ENCODE measurements at places on chromosomes 7 and 10.

- no peak for DNase-seq
These were observed 30.0 kb downstream of the ELFN1 start for GRCh38 chr7:1700086-1700485.

- DNase-seq = no peak
These were observed 384.9 kb upstream of the PFKP start for GRCh38 chr10:2682491-2682890.

GRCh38 chr10:121155742-121156474 is 304.7 kb downstream of the WDR11 start:
- no peak for DNase-seq

GRCh38 chr10:89248990-89249389 is 2.6 kb downstream of the LIPA start:
- DNase-seq = no peak

DNA sequence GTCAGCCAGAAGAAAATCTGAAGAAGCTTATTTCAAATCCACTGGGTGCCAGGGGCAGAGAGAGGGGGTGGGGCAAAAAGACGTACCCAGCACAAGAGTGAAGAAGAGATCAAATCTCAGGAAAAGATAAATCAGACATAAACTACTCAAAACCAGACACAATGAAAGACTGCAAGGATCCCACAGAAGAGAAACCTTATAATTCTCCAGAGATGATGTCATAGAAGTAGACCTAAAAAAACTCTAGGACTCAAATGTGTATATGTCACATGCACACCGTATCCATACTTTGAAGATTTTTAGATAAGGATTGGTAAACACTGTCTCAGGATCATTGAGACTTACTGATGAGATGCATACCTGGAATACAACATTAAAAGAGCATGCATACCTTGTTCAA is 98.5 kb upstream of the PIK3CG start:
- no peak for DNase-seq

DNA sequence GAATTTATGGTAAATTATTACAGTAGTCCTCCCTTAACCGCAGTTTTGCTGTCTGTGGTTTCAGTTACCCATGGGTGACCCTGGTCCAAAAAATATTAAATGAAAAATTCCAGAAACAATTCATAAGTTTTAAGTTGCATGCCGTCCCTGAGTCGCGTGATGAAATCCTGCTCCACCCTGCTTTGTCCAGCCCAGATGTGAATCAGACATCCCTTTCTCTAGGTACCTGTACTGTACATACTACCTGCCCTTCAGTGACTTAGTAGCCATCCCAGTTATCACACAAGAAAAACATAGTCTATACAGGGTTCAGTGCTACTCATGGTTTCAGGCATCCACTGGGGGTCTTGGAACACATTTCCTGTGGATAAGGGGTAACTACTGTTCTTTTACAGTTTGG is 20.5 kb upstream of the RHEB start:
- DNase-seq = no peak

- DNase-seq = no peak
These were observed 579.7 kb downstream of the SUGCT start for GRCh38 chr7:40714363-40715052.

DNA sequence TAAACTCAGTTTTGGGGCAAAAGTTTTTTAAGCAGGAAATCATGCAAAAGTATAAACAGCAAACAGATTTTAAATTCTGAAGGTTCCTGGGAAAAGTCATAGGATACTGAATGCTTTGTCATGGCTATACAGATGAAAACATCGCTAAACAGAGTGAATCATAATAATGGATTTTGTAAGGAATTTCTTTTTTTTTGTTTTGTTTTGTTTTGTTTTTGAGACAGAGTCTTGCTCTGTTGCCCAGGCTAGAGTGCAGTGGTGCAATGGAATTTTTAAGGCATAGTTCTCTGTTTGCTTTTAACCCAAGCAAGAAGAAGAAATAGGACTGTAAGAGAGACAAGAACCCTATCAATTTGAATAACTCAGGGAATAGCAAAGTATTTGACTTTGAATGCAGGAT is 285.3 kb downstream of the NRG3 start:
- DNase-seq = no peak

- no peak for DNase-seq
These were observed 62.3 kb downstream of the EGFR start for GRCh38 chr7:55081068-55081467.

DNA sequence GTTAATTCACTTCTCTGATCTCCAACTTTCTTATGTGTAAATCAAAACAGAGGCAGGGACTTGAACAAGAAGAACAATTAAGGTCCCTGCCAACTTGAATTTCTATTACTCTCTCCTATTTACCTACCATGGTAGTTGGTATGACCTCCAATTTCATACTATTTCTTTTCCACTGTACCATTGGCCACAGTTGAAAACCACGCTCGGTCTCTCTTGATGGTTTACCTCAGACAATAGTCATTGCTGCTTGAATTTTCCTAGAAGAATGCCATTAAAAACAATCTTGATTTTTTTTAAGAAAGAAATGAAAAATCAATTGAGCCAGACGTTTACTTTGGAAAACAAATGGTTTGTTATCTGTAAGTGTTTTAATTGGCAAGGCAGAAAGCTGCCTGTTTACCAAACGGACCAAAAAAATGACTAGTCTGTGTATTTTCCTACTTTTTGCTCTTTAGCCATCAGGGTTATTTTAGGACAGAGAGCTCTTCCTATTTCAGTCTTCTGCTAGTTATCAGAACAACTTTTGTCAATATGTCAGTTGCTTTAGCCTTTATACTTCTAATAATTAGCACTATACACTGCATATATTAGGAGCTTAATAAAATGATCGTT is 157.5 kb upstream of the PLXDC2 start:
- DNase-seq = no peak

DNA sequence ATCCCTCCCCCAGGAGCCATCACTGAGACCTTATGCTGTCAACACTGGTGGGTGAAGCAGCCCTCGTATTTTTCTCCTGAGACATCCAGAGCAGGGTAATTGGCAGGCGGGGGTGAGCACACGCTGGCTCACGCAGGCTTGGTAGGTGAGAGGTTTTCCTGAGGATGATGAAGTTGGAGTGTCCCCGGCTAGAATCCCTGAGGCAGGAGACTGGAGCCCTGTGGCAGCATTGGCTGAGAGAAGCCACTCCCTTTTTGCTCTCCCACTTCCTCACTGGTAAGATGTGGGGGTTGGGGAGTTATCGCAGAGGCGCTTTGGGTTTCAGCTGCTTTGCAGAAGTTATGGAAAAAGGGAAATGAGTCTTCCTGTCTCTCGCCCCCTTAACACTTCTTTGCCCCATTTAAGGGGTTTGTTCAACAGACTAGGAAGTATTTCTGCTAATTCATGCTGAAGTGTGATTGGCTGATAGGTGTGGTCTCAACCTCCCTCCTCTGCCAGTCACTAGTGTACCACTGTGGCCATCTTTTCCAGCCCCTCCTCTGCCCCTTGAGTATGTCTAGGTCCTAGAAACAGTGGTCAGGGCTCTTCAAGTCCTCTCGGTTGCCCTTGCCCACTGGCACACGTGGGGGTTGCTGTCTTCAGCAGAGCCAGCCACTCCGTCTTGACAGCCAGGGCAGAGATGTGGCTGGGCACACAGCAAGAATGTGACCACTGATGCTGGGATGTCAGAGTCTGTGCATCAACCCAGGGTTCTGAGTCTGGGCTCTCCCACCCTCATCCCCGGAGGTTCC is 5.7 kb downstream of the ARPC1B start:
- no peak for DNase-seq

DNA sequence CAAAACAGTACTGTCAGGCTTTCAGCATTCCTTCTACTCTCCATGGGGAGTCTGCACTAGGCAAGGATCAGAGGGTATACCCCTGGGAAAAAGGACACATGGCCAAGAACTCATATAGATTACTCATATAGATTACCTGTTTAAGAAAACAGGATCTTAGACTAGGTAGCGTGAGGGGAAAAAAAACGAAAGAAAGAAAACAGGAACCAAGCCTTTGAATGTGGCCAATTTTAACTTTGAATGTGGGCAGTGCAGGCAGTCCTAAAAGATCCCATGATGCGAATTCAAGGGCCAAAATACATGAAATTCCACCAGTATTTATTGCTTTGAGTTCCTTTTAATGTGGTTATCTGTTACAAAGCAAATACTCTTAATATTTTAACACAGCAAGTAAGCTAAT is 108.6 kb upstream of the TAC1 start:
- DNase-seq = no peak

GRCh38 chr10:31359979-31360378 is 41.0 kb downstream of the ZEB1 start:
- DNase-seq = no peak
